SHP77 (cell line): ENCODE measurements at places on chromosomes 6 and 20.
A peak's percentile ranks its signal among the peaks of the same experiment; 100 is the strongest.

- peak; percentile 63 for DNase-seq
These were observed 103.6 kb downstream of the JPH2 start for GRCh38 chr20:44083220-44083933.

DNA sequence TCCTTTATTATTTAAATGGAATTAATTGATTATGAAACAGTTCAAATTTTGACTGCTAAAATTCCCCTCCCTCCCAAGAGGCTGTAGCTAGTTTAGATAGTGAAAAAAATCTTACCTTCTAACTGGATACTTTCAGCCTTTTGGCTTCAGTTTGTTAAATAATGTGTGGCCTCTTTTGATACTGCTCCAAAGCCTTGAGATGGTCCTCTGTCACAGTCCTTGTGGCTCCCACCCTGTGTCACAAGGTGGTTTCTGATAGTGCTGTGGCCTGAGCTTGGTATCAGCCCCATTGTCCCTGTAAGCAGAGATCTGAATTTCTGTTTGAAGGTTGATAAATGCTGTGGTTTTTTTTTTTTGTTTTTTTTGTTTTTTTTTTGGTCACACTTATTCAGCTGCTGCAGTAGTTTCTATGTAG lies 20.8 kb downstream of the PANK2 start:
- DNase-seq: no peak

- no peak for DNase-seq
These were observed 99.0 kb upstream of the KCNG1 start for GRCh38 chr20:51121901-51122412.

DNA sequence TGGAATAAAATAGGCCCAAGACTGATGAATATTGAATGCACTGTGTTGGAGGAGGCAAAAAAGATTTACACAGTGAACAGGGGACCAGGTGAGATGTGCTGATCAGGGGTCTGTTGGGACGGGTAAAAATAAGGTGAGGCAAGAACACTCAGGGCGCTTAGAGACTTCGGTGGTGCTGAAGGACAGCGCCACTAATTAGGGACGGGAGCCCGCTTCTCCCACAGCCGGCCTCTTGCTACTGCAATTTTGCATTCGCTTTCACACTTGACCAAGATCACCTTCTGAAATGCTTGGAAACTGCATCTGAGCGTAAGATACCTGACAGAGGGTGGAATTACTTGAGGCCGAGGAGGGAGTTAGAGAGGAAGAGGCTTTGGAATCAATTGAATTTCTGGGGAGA lies 7.3 kb downstream of the TFAP2D start:
- DNase-seq: no peak

DNA sequence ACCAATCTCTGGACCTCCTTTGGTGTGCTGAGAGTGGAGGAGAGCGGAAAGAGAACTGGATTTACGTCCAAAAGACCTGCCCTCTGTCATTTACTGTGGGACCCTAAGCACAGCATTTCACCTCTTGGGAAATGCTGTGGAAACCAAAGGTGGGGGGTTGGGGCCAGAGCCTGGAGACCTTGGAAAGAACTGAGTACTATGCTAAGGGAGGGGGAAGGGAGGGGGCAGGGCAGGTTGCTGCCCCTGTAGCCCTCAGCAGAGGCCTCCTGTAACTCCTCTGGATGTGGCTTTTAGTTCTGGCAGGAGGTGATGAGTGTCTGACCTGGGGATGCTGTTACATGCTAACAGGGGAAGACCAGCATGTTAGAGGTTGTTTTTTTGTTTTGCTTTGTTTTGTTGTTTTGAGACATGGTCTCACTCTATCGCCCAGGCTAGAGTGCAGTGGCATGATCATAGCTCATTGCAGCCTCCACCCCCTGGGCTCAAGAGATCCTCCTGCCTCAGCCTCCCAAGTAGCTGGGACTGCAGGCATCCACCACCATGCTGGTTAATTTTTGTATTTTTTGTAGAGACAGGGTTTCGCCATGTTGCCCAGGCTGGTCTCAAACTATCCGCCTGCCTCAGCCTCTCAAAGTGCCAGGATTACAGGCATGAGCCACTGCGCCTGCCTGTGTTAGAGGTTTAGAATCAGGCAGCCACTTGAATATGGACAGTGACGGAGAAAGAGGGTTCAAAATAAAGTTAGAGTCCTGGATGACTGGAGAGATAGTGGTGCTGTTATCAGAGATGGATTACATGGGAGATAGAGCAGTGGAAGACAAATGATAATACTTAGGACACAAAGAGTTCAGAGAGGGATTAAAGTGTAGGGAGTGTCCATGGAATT lies 18.4 kb upstream of the PARD6B start:
- DNase-seq: no peak

DNA sequence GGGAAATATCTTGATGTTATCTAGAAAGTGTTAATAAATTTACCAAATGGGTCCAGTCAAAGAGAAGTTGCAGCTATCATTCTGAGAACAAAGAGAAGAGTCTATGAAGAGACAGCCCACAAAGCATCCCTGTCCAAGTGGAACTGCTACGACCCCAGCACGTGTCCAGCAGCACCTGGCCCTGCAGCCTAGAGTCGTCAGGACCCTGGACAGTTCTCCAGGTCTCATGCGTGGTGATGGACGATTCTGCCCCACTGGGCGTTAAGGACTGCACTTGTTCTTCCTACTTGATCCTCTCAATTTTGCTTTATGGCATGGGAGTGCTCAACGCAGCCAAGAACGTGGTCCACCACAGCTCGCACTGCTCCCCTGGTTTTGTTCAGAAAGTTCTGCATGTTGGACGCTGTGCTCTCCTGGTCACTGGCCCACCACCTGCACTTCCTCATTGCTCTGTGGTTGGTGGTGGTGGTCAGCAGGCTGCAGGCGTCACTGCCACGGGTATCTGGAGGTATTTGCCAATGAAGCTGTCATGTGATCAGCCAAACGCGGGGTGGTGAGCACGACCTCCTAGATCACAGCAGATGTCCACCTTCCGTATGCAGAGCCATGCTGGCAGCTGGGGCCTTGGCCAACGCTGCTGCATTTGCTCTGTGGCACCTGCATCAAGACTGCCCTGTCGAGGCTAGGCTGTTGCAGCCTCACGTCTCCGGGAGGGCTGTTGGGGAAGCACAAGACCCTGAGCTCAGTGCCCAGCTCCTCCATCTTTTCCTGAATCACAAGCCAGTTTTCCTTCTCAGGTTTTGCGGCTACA lies 356.4 kb downstream of the CDH4 start:
- DNase-seq: no peak
